MG63 (cell line): ENCODE measurements at places on chromosomes 4 and X. TPM values are rescaled to one million over a fixed set of nuclear protein-coding genes. Genes with fewer than 3 reads are reported as not detected.

The HMGB3 gene
- 7.0 and 11.8 TPM in 2 replicates for total RNA-seq

DNA sequence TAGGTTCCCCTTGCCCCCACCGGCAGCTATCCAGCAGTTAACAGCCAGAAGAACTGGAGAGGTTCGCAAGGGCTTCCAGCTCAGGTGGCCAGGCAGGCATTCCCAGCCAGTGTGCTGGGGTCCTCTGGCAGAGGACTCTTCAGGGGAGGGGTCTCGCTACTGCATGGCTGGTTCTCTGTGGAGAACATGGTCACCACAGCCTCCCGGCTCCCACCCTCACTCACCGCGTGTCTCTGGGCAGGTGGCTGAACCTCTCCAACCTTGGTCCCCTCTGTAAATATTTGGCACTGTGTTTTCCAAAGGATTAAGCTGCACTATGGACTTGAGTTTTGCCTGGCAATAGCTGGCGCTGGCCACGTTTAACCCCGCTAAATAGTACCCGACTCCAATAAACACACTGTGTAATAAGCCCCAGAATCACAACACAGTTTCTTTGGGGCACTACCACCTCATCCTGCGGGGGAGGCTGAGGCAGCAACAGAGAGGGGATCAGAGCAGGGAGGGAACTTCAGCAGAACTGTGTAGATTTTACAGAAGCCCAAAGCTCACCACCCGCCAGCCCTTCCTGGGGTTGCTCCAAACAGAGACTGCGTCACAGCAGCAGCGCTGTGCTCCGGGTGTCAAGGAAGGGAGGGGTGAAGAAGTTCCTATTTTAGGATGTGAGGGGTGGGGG, 15.2 kb downstream of the BCOR start:
- DNase-seq = no peak

DNA sequence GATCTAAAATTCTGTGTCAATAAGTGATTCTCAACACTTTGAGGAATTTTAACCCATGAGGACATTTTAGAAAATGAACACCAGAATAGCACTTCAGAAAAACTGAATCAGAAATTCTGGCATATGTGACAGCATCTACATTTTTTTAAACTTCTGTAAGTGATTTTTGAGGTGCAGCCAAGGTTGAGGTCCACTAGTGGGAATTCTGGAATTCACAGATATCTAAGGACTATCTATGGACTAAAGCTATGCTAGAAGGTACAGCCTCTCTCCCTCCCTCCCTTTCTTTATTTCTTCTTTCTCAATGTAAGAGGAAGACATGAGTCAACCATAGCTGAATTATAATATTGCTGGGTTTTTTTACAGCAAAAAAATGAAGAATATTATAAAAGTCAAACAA, 508.2 kb upstream of the ATOH1 start:
- DNase-seq = no peak

DNA sequence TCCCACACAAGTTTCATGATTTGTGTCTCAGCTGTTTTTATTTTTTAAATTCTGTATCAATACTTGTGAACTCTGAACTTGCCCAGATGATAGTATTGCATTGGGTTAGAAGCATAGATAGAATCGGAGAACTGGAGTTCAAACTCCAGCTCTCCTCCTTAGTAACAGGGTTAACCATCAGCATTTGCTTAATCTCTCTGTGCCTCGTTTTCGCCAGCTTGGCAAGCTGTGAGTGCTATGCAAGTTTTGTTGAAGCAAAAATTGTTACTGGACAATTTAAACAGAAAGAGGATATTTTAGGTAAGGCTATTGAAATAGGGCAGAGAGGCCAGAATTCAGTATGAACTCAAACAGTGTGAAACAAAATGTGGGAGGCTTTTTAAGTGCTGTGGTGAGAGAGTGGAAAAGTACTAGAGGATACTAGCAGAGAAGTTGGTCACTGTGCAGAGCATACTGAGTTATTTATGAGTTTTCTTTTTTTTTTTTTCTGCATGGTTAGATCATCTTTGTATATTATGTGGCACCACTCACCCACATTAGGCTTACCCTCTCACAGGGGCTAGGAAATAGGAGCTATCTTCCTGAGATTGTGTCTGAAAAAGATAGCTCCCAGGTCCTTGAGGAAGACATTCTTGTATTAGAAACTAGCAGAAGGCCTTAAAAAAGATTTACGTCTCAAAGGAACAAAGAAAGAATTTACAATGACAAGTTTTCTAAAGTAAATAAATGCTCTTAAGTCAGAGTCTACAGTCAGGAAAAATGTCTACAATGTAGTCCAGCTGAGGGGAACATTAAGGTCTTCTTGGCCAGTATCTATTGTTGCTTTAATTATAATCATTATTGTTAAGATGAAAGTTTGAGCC, 1126.6 kb downstream of the FAT4 start:
- DNase-seq = no peak

DNA sequence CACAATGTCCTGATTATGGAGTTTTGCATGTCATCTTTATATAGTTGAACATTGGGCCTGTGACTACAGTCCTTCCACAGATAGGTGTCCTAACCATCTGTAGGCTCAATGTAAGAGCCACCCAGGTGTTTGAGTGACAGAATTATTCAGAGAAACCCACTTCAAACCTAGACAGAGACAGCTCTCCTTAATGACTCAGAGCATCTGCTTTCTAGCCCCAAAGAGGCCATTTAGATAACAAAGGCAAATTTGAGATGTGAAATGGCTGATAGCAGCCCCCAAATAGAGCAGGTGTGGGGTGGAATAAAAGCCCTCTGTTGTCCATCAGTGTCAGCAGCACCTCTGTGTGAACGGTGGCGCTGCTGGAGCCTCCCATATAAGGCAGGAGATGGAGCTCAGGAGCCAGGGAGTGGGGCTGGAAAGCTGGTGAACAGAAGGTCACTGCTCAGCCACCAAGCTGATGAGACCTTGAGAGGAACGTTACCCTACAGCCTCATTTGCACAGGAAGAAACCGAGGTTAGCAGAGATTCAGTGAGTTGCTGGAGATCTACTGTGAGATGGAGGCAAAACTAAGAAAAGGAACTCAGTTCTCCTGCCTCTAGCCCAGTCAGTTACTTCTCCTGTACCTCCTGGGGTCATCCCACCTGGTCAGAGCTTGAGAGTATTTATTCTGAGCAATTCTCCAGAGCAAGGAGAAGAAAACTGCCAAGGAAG, 153.3 kb upstream of the LNX1 start:
- no peak for DNase-seq

- no peak for DNase-seq
Measured at GRCh38 chrX:38857736-38858523, 56.7 kb downstream of the MID1IP1 start.

DNA sequence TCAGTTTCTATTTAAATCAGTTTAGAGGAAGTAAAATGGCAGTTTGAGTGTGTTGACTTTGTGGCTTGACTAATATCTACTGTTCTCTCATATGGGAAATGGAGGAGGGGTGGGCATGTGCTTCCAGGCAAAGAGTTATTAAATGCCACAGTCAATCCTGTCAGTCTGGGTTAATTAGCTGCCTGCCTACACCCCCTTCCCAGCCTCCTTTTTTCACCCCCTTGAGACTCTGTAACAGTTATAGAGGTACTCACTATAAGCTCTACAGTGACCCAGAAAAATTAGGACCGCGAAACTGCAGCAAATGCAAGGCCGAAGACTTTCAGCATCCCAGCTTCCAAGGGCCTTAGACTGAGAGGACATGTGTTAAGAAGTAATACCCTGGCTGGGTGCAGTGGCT, 165.2 kb downstream of the CORIN start:
- no peak for DNase-seq

- DNase-seq = no peak
Measured at GRCh38 chrX:108090491-108091263, 665 bp downstream of the PSMD10 start.

- no peak for DNase-seq
Measured at GRCh38 chrX:9765737-9766097, at the start of gene GPR143. Gene GPR143 (minus strand): TSS chrX:9765847. CDS start chrX:9765817, 30 bp downstream.

GRCh38 chr4:57119054-57119651, 9.0 kb upstream of the IGFBP7 start:
- peak; percentile 85 for DNase-seq
